ENCODE measurements at places on chromosomes 5 and 9. TPM values are rescaled to one million over a fixed set of nuclear protein-coding genes. Genes with fewer than 3 reads are reported as not detected.

The ERAP2 gene
- 3.2 TPM for polyA plus RNA-seq

The GFRA3 gene
- polyA plus RNA-seq = 0.10 TPM

GRCh38 chr5:2255915-2256690 lies 373.4 kb upstream of the IRX4 start:
- no peak overlapping the region for H3K27ac ChIP-seq
- DNase-seq = no peak
- no peaks in the 10 kb centered on the region for H3K27me3 ChIP-seq
- no peaks in the 10 kb centered on the region for H3K4me1 ChIP-seq

The OSMR gene
- 6.1 TPM for polyA plus RNA-seq

The NRG2 gene
- 0.30 TPM for polyA plus RNA-seq

The GFI1B gene
- polyA plus RNA-seq = not detected

DNA sequence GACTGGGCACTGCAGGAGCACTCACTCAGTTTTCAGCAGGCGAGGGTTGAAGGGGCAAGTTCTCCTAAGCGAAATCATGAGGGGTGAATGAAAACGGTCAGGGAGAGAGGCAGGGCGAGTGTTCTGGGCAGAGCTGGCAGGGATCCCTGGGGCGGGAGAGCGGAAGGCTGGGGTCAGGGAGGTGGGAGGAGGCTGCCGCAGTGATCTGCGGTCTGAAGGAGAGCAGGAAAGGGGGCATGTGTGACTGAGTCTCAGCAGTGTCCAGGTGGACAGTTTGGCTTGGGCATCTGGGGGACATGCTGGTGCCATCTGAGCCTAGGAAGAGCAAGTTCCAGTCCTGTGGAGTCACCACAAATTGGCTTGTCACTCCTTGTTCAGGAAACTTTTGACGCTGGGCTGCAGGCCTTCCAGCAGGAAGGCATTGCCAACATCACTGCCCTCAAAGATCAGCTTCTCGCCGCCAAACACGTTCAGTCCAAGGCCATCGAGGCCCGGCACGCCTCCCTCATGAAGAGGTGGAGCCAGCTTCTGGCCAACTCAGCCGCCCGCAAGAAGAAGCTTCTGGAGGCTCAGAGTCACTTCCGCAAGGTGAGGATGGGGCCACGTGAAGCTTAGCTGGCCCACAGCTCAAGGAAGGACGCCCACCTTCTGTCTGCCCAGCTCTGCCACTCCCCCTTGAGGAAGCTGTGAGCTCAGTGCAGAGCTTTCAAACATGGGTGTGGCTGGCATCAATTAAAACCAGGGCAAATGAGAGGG lies 31.1 kb downstream of the DYNC2I2 start:
- DNase-seq = no peak
- H3K4me3 ChIP-seq = no peak overlapping the region
- no peaks in the 10 kb centered on the region for H3K4me1 ChIP-seq
- H3K36me3 ChIP-seq = peaks cover 73% of the 10 kb centered on the region

DNA sequence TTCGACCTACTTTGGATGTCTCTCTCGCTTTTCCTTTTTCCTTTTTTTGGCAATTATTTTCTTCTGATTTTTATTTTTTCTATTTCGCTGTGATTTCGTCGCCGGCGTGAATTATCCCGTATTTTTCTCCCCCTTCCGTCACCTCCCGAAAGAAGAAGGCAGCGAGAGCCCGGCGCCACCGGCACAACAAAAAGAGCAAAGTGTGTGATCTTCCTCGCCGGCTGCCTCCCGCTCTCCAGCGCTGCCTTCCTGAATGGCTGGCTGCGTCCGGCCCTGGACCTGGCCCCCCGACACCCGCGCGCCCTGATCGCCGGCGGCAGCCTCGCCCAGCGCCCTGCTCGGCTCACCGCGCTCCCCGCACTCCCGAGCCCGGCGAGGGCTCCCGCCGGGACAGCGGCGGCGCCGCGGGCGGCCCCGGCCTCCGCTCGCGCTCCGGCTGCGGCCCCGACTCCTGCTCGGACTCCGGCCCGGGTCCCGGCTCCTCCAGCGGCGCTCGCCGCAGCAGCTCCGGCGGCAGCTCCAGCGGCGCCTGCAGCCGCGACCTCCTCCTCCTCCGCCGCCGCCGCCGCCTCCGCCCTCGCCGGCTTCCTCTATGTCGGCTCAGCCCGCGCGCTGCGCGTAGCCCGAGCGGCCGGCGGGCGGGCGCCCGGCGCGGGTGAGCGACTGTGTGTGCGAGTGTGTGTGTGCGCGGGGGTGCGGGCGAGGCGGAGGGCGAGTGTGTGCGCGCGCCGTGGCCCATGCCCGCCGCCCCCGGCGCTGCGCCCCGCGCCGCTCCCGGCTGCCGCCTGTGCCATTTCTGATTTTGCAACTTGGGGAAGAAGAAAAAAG lies 960 bp downstream of the NR2F1 start:
- peaks cover 4% of the 10 kb centered on the region for H3K36me3 ChIP-seq
- DNase-seq = peak; percentile 56
- peaks cover 21% of the 10 kb centered on the region for H3K4me1 ChIP-seq
- H3K4me3 ChIP-seq = peak overlapping the region; percentile 85

- H3K36me3 ChIP-seq = no peaks in the 10 kb centered on the region
- DNase-seq = peak; percentile 82
- H3K27me3 ChIP-seq = no peaks in the 10 kb centered on the region
- H3K4me3 ChIP-seq = no peak overlapping the region
- peak overlapping the region; percentile 95 for H3K27ac ChIP-seq
- peaks cover 64% of the 10 kb centered on the region for H3K4me1 ChIP-seq
Observed at GRCh38 chr5:42985129-42986037, 54.7 kb downstream of the ANXA2R start.

The PCDHGA12 gene
- polyA plus RNA-seq = 3.2 TPM

The OTP gene
- not detected for polyA plus RNA-seq

The SMU1 gene
- 8.5 TPM for polyA plus RNA-seq

DNA sequence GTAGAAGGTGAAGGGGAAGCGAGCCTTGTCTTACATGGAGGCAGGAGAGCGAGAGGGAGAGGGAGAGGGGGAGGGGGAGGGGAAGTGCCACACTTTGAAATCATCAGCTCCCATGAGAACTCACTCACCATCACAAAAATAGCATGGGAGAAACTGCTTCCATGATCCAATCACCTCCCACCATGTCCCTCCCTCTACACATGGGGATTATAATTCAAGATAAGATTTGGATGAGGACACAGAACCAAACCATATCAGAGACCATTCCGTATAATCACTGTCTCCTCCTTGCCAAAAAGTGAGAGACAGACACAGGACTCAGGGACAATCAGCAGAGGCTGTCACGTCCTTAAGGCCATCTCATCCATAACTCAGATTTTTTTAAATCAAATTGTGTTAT lies 187.7 kb upstream of the TAS2R1 start:
- H3K4me3 ChIP-seq = no peak overlapping the region
- H3K36me3 ChIP-seq = no peaks in the 10 kb centered on the region
- no peaks in the 10 kb centered on the region for H3K4me1 ChIP-seq

DNA sequence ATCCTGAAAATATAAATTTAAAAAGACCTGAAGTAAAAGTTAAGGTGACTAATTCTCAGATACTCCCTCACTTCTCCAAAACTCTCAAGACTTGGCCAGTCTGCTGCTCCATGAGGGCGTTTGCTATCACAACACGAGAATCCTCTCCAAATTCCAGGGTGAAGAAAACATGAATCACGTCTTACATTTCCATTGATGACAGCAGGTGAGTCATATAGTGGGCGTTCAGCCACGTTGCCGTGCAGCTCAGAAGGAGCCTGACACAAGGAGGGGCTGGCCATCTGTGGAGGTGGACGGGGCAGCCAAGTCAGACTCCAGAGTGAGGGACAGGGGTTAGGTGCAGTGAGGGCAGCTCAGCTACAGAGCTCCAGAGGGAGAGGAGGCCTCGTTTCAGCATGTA lies 555.1 kb upstream of the ADAMTS16 start:
- H3K36me3 ChIP-seq = no peaks in the 10 kb centered on the region
- no peak overlapping the region for H3K27ac ChIP-seq
- DNase-seq = no peak

DNA sequence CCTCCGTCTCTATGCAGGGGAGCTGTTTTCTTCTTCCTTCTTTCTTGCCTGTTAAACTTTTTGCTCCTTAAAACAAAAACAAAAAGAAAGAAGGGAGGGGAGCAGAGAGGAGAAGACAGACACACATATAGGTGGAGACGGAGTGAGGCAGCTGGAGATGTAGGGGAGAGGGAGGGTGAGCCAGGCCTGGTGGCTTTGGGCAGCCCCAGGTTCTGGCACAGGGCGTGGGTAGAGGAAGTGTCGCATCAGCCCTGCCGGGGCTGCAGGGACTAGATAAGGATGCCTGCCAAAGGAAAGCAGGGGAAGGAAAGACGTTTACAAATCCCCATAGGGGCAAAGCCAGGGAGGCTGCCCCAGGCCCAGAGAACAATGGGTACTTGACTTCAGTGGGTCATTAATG lies 38.7 kb upstream of the PTGS1 start:
- H3K27me3 ChIP-seq = no peaks in the 10 kb centered on the region
- H3K27ac ChIP-seq = peak overlapping the region; percentile 13
- H3K4me1 ChIP-seq = peaks cover 21% of the 10 kb centered on the region
- DNase-seq = peak; percentile 83
- H3K36me3 ChIP-seq = no peaks in the 10 kb centered on the region

The CCNJL gene
- polyA plus RNA-seq = 21.3 TPM

DNA sequence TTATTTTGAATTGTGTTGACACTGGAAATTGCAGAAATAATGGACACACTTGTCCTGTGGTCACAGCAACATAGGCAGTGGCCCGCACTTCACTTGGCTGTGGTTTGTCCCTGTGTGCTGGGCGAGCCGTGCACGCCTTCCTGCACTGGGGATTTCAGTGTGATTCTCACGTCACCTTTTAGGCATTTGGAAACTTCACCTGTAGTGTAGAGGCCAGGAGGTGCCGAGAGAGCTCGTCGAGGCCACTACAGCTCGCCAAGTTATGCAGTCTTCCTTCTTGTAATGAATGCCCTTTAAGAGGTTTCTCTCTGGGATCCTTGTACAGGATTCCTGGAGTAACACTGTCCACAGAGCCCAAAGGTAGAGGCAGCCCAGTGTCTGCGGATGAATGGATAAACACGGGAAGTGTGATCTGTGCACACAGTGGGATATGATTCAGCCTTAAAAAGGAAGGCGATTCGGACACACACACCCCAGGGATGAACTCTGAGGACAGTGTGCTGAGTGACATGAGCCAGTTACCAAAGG lies 14.7 kb downstream of the TRAF2 start:
- peak overlapping the region; percentile 7 for H3K27ac ChIP-seq
- H3K27me3 ChIP-seq = no peaks in the 10 kb centered on the region
- peaks cover 14% of the 10 kb centered on the region for H3K36me3 ChIP-seq
- H3K4me3 ChIP-seq = no peak overlapping the region

DNA sequence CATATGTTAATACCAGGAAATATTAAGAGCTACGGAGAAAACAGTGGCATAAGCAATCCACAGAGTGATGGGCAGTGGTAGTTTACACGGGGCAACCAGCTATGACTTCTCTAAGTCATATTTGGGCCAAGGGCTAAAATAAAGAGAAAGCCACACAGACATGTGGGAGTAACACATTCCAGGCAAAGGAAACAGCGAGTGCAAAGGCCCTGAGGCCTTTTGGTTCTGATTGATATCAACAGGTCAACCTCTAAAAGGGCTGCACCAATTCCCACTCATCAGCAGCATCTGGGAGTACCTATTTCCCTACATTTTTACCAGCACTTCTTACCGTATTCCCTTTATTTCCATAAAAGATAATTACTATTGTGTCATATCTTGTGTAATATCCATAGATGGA lies 173.4 kb downstream of the SPOCK1 start:
- H3K27ac ChIP-seq = no peak overlapping the region
- H3K27me3 ChIP-seq = no peaks in the 10 kb centered on the region
- peaks cover 2% of the 10 kb centered on the region for H3K4me1 ChIP-seq
- H3K4me3 ChIP-seq = no peak overlapping the region

GRCh38 chr5:25448190-25448621 lies 803.4 kb upstream of the CDH10 start:
- no peak for DNase-seq
- H3K4me1 ChIP-seq = no peaks in the 10 kb centered on the region
- H3K27ac ChIP-seq = no peak overlapping the region

- no peak overlapping the region for H3K4me3 ChIP-seq
- DNase-seq = no peak
- H3K27me3 ChIP-seq = no peaks in the 10 kb centered on the region
Observed at GRCh38 chr5:128763321-128763720, 202.0 kb upstream of the SLC27A6 start.

DNA sequence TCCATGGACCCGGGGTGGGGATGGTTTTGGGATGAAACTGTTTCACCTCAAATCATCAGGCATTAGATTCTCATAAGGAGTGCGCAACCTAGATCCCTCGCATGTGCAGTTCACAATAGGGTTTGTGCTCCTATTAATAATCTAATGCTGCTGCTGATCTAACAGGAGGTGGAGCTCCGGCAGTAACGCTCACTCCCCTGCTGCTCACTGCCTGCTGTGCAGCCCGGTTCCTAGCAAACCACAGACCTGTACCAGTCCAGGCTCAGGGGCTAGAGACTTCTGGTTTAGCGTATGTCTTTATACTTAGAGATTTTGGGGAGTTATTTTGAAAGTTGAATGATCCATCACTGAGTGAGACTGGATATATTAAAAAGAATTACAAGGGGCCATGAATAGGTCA lies 50.2 kb downstream of the RICTOR start:
- no peaks in the 10 kb centered on the region for H3K4me1 ChIP-seq
- no peak for DNase-seq
- no peak overlapping the region for H3K27ac ChIP-seq
- no peaks in the 10 kb centered on the region for H3K36me3 ChIP-seq
- H3K27me3 ChIP-seq = no peaks in the 10 kb centered on the region
- H3K4me3 ChIP-seq = no peak overlapping the region

DNA sequence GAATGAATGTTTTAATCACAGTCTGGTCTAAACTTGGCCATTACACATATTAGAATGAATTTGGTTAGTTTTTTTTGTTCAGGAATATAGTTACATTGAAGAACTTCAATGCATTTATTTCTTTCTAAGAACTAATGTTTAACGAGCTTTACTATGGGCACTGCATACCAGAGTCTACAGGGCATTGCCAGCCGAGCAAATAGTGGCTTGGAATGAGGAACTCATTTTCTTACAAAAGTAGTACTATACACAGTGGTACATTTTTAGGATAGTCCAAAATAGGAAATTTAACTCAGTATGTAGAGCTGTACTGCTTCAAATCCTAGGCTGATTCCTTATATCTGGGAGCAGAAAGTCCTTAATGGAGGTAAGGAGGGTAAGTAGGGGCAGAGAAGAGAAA lies 155.4 kb downstream of the CARTPT start:
- H3K27ac ChIP-seq = no peak overlapping the region
- no peak overlapping the region for H3K4me3 ChIP-seq
- peaks cover 10% of the 10 kb centered on the region for H3K27me3 ChIP-seq
- H3K36me3 ChIP-seq = no peaks in the 10 kb centered on the region

- no peaks in the 10 kb centered on the region for H3K4me1 ChIP-seq
- H3K36me3 ChIP-seq = no peaks in the 10 kb centered on the region
- H3K27ac ChIP-seq = no peak overlapping the region
Observed at GRCh38 chr5:169422087-169422486, 121.1 kb upstream of the SLIT3 start.

Data from endothelial cell of umbilical vein (primary cell).